ENCODE measurements at places on chromosomes 3 and 15.

GRCh38 chr3:75254685-75255084 is 409.4 kb upstream of the FRG2C start:
- DNase-seq, result peak; percentile 8

- DNase-seq, result no peak
Observed at GRCh38 chr15:92891533-92892200, 8.5 kb upstream of the CHD2 start.

GRCh38 chr3:41198526-41198925 is 779 bp upstream of the CTNNB1 start:
- DNase-seq, result no peak

DNA sequence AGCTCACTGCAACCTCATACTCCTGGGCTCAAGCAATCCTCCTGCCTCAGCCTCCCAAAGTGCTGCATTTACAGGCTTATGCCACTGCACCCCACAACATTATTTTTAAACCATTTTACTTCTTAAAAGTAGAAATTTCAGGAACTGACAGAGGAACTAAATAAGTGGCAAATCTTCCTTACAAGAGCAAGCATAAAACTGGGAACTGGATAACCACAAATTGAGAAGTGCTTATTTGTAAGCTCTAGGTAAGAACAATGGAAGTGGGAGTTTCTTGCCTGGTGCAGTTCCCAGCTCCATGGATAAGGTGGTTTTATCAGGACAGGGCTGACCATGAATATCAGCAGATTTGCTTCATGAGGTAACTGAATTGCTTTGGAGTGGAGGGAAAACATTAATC is 655.2 kb downstream of the DIPK2A start:
- DNase-seq, result no peak

DNA sequence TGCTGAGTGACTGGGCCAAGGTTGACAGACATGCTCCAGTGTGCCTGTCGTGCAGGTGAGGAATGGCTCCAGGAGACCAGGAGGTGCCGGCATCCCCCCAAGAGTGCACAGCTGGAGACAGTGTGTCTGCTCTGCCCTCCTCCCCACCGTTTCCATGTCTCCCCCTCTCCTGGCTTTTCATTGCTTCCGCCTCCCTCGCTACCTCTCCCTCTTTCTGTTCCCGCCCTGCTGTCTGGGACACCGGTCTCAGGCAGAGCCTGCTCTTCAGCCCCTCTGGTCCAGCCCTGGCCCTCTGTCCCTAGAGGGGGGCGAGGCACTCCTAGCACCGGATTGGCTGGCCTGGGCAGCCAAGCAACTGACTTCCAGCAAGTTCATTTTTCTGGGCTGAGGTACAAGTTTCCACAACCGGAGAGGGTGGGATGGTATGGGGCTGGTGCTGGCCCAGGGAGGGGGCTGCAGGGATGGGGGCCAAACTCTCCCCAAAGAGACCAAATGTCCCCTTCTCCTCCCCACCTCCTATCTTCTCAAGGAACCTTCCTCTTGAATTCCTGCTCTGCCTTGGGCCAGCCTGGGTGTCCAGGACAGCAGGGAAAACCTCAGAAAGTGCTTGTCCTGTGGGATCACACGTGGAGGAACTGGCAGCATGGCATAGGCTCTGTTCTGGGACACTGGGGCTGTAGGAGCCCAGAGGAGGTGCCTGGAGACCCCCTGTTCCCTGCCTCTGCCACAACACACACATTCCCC is 32.6 kb downstream of the PRKCD start:
- DNase-seq, result peak; percentile 60

DNA sequence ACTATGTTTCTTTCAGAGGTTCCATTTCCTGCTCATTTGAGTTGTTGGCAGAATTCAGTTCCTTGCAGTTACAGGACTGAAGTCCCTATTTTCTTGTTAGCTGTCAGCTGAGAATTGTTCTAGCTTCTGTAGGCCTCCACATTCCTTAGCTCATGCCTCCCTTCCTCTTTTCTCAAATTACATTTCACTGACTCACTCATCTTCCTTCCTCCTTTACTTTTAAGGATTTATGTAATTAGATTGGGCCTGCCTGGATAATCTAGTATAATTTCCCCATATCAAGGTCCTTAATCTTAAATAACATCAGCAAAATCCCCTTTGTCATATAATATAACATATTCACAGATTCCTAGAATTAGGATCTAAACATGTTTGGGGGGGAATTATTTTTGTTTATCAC is 40.6 kb upstream of the RBMS3 start:
- DNase-seq, result peak; percentile 11

- DNase-seq, result no peak
Observed at GRCh38 chr15:48360841-48361240, 29.6 kb downstream of the DUT start.

- DNase-seq, result peak; percentile 91
Observed at GRCh38 chr3:188154014-188154808, at the start of gene LPP. Gene LPP, plus strand, starts transcription at chr3:188154157. Its CDS starts 251,964 bp downstream, at chr3:188406121.

DNA sequence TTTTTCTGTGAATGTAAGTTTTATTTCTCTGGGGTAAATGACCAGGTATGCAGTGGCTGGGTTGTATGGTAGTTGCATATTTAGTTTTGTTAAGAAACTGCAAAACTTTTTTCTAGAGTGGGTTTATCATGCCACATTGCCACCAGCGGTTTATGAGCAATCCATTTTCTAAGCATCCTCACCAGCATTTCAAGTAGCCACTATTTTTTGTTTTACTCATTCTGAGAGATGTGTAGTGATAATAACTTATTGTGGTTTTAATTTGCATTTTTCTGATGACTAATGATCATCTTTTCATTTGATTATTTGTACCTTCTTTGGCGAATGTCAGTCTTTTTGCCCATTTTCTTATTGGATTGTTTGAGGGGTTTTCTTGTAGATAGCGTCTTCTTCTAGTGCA is 56.2 kb downstream of the SPRED1 start:
- no peak for DNase-seq

DNA sequence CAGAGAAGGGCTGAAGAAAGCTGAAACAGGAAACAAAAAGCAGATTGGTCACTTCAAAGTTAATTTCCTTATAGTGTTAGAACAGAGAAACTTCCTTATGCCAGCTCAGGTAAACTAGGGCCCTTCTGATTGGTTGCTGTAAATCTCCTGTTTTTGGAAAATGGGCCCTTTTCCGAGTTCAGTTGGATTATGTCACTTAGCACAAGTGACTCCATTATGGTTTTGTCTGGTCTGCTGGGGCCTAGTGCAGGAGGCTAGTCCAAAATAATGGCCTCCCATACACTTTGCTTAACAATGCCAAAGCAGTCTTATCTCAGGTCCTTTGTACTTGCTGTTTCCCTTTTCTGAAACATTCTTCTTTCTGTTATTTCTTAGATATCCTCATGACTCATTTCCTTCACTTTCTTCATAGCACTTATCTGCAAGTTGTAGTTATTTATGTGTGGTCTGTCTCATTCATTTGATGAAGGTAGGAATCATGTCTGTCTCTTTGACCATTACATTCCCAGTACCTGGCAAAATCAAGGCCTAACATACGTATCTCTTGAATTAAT is 7.7 kb upstream of the DCP1A start:
- DNase-seq, result no peak

- DNase-seq, result no peak
Observed at GRCh38 chr3:27319847-27320526, 49.2 kb downstream of the NEK10 start.

DNA sequence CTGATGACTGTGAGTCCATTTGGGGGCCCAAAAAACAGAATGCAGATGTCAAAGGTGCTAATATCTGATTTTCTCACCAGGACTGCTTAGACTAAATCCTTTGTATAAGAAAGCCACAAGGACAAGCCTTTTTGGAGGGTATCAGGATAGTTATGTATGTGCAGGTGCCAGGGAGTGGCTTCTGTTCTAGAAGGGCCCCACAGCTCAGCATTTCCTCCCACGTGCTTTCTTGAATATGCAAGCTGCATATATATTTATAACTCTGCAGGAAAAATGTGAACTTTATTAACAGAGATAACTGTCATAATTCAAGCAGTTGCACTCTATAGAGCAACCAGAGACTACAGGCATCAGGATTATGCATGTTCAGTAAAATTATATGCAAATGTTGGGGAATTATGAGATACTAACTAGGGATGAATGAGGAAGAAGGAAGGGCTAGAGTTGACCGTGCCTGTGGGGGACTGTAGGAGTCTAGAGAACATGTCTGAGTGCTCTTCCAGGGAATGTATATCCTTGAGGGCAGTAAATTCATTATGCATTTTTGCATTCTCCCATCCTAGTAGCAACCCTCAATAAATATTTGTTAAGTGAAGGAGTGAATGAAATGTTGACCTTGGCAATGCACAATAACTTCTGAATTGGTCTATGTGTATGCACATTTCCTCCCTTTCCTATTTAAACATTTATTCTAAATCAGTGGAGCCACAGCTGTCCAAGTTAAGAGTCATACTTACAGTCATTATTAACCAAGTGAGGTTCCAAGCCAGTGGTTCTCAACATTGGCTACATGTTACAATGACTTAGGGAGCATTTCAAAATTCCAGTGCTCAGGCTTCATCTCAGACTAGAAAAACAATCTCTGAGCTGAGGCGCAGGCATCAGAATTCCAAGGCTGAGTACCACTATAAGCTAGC is 94.8 kb upstream of the ANKRD28 start:
- no peak for DNase-seq

DNA sequence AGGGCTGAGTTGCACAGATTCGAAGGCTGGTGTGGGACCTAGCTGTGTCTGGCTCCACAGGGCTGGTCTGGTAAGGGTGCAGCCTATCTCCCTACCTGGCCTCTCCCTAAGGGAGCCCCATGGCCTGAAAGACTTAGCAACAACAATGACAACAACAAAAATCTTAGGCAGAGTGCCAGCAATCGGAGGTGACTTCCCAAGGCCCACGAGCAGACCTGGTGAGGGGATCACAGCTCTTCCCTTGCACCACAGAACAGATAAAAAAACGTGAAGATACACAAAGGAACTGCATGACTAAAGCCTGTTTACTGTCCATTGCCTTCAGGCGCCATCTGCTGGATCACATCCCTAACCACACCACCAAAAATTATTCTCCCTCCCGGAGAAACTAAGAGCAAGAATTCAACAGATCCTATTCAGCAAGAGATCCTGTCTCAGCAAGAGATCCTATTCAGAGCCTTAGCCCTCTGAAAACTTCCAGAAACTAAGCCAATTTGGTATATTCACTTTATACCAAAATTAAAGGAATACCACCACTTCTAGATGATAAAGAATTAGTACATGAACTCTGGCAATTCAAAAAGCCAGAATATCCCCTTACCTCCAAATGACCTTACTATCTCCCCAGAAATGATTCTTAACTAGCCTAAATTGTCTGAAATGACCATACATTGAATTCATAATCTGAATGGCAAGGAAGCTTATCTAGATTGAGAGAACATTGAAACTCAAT is 24.1 kb upstream of the OR5K4 start:
- peak; percentile 57 for DNase-seq

- no peak for DNase-seq
Observed at GRCh38 chr3:98930413-98930812, 28.9 kb upstream of the DCBLD2 start.

DNA sequence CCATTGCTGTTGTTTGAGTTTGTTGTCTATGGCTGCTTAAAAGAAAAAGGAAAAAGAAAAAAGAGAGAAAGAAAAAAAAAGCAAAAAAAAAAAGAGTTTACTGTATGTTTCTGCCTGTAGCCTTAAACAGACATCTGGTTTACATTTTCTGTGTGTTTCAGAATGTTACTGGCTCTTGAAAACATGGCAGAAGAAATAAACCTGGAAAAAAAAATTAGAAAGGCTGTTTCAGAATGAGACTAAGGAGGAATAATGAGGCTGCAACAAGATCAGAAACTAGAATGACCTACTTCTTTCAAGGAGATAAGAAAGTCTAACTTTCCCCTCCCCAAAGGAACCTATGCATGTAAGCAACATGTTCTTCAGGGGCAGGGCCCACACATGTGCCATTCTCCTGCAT is 292.1 kb downstream of the DIPK2A start:
- DNase-seq, result no peak

DNA sequence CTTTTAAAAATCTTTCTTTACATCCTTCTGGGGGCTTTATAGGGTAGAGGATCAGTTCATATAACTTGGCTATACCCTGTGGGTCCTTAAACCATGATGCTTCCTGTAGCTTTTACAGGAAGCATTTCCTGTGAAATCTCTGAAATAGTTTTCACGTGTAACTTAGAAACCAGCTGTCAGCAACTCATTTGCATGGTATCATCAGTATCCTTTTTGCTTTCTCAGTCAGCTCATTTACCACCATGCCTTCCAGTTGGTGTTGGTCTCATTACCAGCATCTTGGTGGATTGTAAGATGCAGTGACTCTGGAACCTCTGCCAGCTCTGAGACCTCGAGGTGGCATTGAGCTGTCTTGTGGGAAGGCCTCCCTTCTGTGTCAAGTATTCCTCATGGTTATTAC is 96.7 kb upstream of the MYZAP start:
- DNase-seq, result no peak

- no peak for DNase-seq
Observed at GRCh38 chr3:19748782-19749447, 185.1 kb downstream of the EFHB start.

DNA sequence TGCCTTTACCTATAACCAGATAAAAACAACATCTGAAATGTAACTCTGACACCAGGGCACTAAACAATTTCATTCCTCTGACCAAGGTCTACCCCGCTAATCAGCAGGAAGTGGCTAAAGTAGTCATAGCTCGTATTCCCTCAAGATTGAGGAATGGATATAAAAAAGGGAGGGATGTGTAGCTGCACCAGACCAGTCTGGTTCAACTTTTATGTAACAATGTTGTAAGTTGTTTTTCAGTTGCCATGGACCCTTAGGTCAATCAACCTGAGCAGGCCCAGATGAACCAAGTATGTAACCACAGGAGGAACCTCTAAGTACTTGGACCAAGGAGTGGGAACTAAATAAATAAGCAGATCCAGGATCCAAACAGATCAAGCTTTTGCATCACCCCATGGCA is 28.4 kb upstream of the IFT57 start:
- no peak for DNase-seq

DNA sequence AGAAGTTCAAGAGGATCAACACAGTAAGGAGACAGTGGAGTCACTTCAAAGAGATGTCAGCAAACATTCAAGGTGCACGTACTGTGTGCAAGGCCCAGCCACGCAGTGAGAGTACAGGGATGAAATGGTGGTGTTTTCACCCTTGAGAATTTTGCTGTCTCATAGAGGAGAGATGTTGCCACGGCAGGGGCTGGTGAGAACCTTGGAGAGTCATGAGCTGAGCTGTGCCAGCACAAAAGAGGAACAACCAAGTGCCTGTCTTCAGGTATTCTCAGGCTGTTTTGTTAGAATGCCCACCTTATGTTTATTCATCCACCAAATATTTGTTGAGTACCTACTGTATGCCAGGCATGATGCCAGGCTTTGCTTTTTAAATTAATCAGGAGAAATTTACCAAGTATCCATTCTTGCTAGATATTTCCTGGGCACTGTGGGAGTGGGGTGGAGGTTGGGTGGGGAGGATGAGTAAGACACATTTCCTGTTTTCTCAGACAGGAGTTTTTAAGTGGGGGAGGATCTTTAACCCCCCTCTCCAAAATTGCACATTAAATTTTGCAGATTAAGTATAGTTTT is 72.6 kb downstream of the SLC6A11 start:
- no peak for DNase-seq

- peak; percentile 96 for DNase-seq
Observed at GRCh38 chr3:127455541-127456450, 134.7 kb downstream of the TPRA1 start.

GRCh38 chr15:90994059-90994416 is 297 bp downstream of the PRC1 start:
- peak; percentile 57 for DNase-seq
